H54 (cell line): ENCODE measurements at places on chromosomes 4 and X.
A peak's percentile ranks its signal among the peaks of the same experiment; 100 is the strongest.

DNA sequence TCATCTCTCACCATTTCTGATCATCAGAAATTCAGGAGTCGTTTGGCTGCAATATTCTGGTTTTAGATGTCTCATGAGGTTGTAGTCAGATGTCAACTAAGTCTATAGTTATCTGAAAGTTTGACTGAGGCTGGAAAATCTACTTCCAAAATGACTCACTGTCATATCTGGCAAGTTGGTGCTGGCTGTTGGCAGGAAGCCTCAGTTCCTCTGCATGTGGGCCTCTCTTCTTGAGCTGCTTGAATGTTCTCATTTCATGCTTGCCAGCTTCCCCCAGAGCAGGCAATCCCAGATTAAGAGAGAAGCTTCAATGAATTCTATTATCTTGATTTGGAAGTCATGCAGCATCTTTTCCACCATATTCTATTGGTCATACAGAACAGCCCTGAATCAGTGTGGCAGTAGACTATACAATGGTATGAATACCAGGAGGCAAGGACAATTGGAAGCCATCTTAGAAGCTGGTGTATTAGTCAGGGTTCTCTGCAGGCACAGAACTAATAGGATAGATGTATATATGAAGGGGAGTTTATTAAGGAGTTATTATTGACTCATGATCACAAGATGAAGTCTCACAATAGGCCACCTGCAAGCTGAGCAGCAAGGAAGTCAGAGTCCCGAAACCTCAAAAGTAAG lies 46.8 kb upstream of the ELF2 start:
- no peak for DNase-seq

DNA sequence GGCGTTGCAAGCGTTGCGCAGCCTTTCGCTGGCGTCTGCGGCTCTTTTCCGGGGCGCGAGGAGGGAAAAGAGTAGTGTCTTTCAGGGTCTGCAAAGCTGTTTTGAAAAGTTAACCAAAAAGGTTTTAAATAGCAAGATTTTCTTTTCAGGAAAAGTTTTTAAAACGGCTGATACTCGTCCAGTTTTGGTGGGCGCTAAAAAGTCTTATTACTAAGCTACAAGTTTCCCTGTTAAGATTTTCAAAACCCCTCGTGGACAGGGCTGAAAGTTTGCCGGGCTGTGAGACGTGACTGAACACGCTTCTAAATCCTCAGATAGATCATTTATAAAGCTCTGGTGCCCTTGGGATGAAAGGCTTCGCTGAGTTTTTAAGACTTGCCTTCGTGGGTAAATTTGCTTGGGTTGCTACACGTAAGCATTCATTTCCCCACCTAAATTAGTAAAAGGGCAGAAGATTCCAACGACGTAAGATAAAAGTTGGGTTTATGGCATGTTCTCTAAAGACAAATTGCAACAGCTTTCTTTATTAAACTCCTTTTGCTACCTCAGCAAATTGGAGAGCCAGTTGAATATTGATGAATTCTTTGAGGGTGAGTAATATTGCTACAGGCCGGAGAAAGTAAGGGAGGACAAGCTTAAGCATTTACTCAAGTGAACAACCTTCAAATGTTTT lies 91.5 kb downstream of the HPRT1 start:
- DNase-seq = no peak

DNA sequence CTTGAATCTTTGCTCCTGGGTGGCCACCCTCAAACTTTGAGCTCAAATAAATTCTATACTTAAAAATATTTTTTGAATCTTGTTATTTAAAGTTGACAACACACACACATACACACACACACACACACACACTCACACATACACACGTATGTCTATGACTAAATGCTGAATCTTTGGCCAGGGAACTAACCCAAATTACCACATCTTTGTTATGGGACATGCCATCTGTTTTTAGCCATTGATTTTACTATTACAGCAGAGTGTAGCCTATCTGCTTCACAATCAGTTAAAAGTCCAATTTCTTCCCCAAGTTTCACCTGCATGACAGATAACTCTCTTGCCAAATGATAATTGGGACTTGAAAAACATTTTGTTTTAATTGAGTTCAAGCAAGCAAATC lies 45.0 kb upstream of the USP46 start:
- DNase-seq = no peak

DNA sequence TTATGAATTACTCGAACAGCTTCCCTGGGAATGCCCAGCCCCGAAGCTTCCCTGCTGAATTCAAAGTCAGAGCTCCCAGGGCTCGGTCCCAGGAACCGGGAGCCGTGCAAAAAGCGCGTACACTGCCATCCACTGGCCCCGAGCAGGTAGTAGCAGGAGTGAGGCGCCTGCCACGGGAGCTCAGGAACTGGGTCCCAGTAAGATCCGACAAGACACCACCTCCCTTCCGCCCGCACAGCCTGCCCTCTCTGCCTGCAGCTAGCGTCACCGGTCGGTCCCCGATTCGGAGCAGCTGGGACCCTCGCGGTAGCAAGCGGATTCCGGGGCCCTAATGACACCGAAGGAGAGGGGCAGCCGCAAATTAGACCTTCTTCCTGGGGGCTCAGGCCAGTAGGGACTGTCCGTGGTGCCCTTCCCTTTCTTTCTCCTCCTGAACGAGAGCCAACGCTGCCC lies 1.2 kb downstream of the CORIN start:
- peak; percentile 44 for DNase-seq

DNA sequence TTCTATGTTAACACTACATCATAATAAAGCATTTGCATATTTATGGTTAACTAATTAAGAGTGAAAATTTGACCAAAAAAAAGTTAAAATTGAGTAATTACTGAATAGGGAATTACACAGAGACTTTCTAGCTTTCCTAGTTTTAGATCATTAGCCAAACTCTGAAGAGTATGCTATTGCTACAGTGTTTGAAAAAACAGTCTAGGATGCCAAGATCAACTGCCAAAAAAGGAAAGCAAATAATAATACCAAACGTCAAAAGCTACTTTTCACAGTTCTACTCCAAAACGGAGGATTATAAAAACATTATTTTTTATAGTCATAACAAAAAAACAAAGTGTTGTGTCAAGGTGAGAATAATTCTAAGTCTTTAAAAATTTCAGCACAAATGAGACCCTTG lies 359.8 kb upstream of the CTSO start:
- no peak for DNase-seq

GRCh38 chrX:20393944-20394343 lies 127.2 kb upstream of the RPS6KA3 start:
- no peak for DNase-seq

DNA sequence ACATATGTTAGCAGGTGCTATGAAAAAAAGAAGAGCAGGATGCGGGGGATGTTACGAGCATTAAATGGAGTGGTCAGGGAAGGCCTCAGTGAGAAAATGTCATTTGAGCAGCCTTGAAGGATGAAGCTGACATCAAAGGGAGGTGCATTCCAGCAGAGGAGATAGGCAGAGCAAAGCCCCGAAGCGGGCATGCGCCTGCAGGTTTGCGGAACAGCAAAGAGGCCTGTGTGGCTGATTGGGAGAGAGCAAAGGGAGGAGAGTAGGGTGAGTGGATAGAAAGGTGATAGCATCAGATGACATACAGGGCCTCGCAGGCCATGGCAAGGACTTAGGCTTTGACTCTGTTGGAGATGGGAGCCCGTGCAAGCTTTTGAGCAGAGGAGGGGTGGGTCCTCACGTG lies 95.4 kb upstream of the GPR50 start:
- DNase-seq = no peak

GRCh38 chr4:2843941-2844584 lies 419 bp downstream of the ADD1 start:
- DNase-seq = no peak

DNA sequence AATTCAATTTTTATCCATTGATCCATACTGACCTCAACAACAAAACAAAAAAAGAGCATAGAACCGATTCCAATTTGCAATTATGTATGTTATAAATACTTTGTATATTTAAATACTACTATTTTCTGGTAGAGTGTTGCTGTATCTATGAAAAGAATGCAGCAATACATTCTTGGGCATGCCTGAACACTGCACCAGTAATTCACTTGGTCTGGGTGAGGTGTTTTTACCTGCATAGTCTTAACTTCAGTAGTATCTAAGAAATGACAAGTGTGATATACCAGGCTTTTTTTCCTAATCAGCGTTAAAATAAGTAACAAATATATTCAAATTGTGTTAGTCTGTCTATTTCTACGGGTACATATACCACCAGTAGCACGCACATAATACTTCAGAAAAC lies 120.2 kb downstream of the KLHL13 start:
- DNase-seq = no peak

- no peak for DNase-seq
Measured at GRCh38 chr4:139857021-139857420, 191.4 kb downstream of the MGST2 start.

- DNase-seq = peak; percentile 1
Measured at GRCh38 chr4:117063961-117064696, 21.2 kb downstream of the TRAM1L1 start.

DNA sequence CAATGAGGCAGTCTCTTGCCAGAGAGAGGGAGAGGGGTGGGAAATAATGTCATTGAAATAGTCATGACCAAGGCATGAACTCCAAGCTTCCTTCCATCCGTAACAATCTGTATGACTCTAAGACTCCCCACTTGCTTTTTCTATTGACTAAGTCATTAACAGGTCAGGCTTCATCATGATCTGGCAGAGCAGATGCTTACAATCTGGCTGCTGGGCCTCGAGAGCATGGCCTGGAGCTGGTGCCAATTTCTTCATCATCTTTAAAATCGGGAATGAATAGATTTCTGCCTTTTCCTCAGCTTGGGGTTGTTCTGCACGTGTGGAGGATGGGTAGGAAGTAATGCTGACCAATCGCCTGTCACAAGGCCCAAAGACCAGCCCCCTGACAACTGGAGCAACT lies 280.6 kb upstream of the CLNK start:
- DNase-seq = no peak

DNA sequence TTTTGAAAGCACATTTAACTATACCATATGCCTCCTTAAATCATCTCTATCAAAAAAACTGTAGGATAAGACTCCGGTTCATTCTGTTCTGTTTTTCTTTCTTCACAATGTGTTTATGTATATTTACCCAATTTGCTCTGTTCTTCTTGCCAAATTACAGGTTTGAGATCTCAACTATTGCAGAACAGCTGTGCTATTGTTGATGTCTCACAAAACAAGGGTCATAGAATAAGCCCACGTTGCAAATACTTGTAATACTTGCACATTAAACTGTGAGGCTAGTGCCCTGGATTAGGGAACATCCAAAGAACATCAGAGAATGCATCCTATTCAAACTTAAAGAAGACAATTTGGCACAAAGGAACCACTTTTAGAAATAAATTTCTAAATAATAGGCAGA lies 45.4 kb downstream of the ANTXR2 start:
- DNase-seq = no peak

DNA sequence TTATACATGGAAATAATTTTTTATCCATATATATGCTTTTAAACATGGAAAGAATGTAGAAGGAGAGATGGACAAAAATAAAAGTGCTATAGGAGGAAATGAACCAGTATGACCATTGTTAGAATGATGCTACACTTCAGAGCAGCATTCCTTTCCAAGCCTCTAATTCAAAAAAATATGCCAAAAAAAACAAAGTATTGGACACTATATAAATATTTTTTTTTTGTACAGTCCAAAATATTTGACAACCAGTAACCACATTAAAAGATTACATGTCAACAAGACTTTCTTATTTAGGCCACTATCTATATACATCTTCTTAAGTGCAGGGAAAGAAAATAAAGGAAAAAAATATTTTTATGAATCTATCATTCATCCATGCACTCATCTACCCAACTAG lies 198.6 kb downstream of the LRBA start:
- no peak for DNase-seq

- no peak for DNase-seq
Measured at GRCh38 chr4:156312261-156312847, 358.7 kb upstream of the CTSO start.

- no peak for DNase-seq
Measured at GRCh38 chrX:155028129-155028528, 1.5 kb downstream of the FUNDC2 start.

GRCh38 chr4:159946983-159947615 lies 844.2 kb downstream of the RAPGEF2 start:
- peak; percentile 1 for DNase-seq

GRCh38 chr4:76950956-76951671 lies 1.6 kb downstream of the SEPTIN11 start:
- peak; percentile 15 for DNase-seq

GRCh38 chr4:184369871-184370270 lies 104.5 kb downstream of the IRF2 start:
- no peak for DNase-seq

DNA sequence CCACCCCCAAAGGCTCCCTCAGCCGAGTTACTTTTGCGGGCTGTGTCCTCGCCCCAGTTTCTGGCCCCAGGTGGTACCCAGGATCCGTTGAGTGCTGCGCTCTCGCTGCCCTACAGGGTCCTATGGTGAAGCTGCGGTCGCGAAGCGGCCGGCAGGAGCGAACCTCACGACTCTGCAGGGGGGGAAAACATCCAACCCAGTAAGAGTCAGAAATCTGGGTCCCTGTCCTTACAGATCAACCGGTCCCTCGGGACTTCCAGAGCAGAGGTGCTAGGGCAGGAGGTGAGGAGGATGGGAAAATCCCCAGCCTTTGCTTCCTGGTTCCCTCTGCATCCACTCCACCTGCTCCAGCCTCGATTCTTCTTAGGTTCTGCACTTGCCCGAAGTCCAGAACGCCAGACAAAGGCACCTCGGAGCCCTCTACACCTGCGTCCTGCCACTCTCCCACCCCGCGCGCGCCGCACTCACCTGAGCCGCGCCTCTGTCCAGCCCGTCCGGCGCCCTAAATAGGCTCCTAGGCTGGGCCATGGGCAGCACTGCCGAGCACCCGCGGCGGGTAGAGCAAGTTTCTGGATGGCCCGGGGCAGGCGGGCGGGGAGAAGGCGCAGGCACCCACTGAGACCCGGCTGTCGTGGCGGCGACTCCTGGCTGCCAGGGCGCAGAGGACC lies at the start of gene HS3ST1:
Gene HS3ST1, minus strand, starts transcription at position 664 of the 668 bp plus-strand sequence. CDS start 28,889 bp downstream, outside the sequence.
- DNase-seq = no peak

DNA sequence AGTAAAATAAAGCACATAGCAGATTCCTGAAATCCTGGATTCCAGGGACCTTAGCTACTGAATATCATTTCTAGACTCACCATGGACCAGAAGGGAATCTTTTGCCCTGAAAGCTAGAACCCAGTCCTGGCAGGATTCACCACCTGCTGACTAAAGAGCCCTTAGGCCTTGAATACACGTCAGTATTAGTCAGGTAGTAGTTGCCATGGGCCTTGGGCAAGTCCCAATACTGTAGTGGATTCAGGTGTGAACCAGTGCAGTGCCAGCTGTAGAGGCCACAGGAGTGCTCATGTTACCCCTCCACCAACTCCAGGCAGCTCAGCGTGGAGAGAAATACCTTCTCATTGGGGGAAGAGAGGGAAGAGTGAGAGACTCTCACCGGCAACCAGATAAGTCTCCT lies 64.1 kb upstream of the UBQLN2 start:
- no peak for DNase-seq

GRCh38 chr4:41572956-41573355 lies 35.0 kb downstream of the LIMCH1 start:
- DNase-seq = no peak

DNA sequence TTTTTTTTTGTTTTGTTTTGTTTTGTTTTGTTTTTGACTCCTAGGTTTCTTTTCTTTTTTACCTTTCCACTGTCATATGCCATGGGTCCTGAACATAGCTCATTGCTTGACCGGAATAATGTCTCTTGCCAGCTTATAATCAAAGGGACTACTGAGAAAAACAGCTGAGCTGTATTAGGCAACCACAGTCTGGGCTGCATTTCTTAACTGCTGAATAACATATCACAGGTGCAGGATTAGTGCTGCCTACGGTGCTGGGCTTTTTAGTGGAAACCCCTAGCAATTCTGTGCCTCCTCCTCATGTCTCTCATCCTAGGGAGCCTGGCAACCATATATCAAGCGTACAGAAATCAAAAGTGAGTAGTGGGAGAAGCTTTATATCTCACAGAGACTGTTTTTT lies 333.5 kb downstream of the BMPR1B start:
- no peak for DNase-seq

GRCh38 chr4:183738081-183738673 lies 79.1 kb downstream of the TRAPPC11 start:
- DNase-seq = no peak
